Activated CD8-positive, alpha-beta memory T cell treated with anti-CD3 and anti-CD28 coated beads for 48 hours (primary cell): ENCODE measurements at places on chromosomes 13 and 19.

- no peak for DNase-seq
These were observed 16.4 kb downstream of the SULT2B1 start for GRCh38 chr19:48568345-48568886.

GRCh38 chr13:25371158-25371874 lies 458 bp upstream of the ATP8A2 start:
- DNase-seq: no peak

DNA sequence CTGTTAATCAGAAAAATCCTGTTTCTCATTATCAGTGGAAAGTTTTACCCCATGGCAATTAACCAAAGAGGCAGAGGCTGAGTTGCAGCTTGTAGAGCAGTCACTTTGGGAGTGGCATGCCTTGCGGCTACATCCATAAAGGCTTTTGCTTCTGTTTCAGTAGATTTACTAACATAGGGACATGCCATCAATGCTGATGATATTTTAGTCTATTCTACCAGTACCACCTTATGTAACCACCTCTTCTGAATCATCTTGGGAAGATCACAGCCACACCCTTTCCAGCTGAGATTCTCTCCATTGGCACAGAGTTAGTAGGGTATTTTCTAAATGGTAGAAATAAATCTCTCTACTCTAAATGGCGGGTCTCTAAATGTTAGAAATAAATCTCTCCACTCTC lies 37.5 kb downstream of the POSTN start:
- DNase-seq: no peak

- DNase-seq: no peak
These were observed 14.8 kb downstream of the ZAR1L start for GRCh38 chr13:32300406-32300805.

DNA sequence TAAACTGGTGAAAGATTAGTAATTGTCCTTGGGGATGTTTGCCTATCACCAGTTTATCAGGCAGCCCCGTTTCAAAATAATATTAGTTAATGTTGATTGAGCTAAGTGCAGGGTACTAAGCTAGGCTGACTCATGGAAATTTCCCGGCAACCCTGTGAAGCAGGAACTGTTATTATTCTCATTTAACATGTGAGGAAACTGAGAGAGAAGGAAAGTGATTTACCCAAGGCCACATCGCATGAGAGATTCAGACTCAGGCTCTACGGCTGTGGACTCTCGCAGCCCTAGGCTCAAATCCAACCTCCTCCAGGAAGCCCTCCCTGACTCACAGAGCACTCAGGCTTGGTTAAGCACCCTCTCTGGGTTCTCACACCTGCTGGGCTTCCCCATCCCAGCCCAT lies 19.7 kb downstream of the CLPTM1 start:
- DNase-seq: no peak
